ENCODE measurements at places on chromosomes 7 and 10.

- DNase-seq: no peak
Measured at GRCh38 chr10:58177362-58177947, 90.2 kb downstream of the IPMK start.

GRCh38 chr7:39567294-39567693 is 1.1 kb downstream of the YAE1 start:
- DNase-seq: no peak

DNA sequence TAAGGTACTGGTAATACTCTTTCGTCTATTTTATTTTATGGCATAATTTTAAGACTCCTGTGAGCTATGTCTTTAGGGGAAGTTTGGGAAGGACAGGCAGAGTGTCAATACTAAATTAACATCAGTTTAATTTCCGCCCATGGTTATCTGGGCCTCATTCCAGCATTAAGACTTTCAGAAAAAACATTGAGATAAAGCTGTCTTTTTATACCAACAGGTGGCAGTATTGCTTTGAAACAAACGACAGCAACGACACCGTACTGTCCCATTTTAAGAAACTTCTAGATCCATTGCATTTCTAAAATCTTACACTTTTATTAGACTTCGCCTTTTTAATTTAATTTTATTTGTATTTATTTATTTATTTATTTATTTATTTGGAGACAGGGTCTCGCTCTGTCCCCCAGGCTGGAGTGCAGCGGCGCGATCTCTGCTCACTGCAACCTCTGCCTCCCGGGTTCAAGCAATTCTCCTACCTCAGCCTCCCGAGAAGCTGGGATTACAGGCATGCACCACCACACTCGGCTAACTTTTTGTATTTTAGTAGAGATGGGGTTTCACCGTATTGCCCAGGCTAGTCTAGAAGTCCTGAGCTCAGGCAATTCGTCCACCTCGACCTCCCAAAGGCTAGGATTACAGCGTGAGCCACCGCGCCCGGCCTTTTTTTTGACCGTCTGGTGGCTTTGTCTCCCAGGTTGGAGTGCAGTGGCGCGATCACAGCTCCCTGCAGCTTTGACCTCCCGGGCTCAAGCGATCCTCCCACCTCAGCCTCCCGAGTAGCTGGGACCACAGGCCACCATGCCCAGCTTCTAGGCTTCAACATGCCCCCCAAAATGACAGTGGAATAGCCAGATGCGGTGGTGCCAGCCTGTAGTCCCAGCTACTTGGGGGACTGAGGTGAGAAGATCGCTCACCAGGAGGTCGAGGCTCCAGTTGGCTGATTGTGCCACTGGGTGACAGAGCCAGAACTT is 78.7 kb upstream of the C1GALT1 start:
- no peak for DNase-seq

DNA sequence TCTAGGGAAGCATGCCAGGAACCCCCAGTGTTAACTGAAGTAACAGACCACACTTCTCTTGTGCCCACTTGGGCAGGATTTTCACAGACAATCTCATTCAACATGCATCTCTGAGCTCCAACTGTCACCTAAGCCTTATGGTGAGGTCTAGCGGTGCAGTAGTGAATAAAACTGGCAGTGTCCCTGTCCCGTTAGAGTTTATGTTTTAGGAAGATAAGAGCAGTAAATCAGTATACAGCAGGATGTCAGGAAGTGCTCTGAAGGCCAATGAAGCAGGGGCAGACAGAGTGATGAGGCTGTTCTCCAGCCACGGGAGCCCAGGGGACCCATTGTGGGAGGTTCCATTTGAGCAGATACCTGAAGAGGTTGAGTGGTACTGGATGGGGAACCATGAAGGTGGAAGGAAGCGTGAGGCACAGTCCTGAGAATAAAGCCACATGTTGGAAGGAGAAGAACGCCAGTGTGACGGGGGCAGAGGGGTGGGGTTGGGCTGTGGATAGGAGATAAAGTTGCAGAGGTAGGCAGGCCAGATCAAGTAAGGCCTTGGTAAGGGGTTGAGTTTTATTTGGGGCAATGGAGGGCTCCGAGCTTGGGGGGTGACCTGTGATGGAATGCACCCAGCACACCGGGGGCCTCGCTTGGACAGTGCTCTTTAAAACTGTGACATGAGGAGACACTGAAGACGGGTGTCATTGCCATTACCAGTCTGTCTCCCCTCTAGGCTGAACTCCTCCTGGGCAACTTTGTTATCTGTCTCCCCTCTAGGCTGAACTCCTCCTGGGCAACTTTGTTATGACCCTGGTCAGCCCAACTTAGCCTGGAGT is 6.6 kb downstream of the GDF10 start:
- no peak for DNase-seq

DNA sequence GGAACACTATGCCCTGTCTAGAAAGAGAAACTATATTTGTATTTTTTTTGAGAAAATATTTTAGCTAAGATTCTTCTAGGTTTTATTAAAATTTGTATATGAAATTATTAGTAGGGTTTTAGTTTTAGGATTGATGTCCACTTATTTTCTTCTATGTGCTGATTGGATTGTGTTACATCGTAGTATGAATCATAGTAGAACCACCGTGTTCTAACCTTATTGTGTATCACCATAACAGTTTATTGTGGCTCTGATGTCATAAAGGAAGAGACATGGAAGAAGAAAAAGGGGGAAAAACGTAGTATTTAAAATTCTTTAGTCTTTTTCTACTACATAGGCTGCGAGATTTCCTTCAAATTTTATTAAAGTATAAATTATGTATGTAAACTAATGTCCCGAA is 1.9 kb downstream of the AGBL3 start:
- DNase-seq: no peak

All from stimulated activated CD8-positive, alpha-beta memory T cell treated with anti-CD3 and anti-CD28 coated beads, Interleukin-4, amount 100 ng/mL, for 4 hours (primary cell).